ENCODE measurements at places on chromosomes 2 and 18. TPM values are rescaled to one million over a fixed set of nuclear protein-coding genes. Genes with fewer than 3 reads are reported as not detected.

Gene LRP2
- total RNA-seq: 5.7 TPM

Gene TMEM182
- 12.5 TPM for total RNA-seq

Gene PRKAG3
- total RNA-seq: not detected

Gene IGFBP2
- total RNA-seq: 242 TPM

Gene PASK
- total RNA-seq: 8.8 TPM

Gene KCNG2
- 0.23 TPM for total RNA-seq

Gene CD8B
- total RNA-seq: 0.17 TPM

Gene PJVK
- total RNA-seq: 2.3 TPM

Gene METTL4
- total RNA-seq: 13.9 TPM

Gene VAMP5
- 9.7 TPM for total RNA-seq

Gene CABLES1
- total RNA-seq: 8.9 TPM

Gene IGFBP5
- total RNA-seq: 2.3 TPM

Gene ELOA2
- not detected for total RNA-seq

Gene CYP26B1
- total RNA-seq: 1.8 TPM

Gene RGPD3
- 0.14 TPM for total RNA-seq

Gene RUFY4
- 0.08 TPM for total RNA-seq

Gene LYPD1
- total RNA-seq: 0.47 TPM

Gene C1D
- total RNA-seq: 15.8 TPM

Gene CYP27C1
- total RNA-seq: 0.05 TPM

Gene BCL2
- 3.9 TPM for total RNA-seq

Gene TRIP12
- total RNA-seq: 114 TPM

Gene NDUFV2
- 170 TPM for total RNA-seq

Gene CARF
- 4.3 TPM for total RNA-seq

Gene CYB5A
- total RNA-seq: 605 TPM

Gene TMEM178A
- 0.42 TPM for total RNA-seq

Gene SERPINB12
- not detected for total RNA-seq

Gene TDRD15
- total RNA-seq: 0.75 TPM

Gene SOCS6
- 10.4 TPM for total RNA-seq

Gene TUBA4B
- 0.08 TPM for total RNA-seq

Gene DQX1
- total RNA-seq: 1.0 TPM

Gene FHL2
- 4.7 TPM for total RNA-seq

Gene ERLEC1
- total RNA-seq: 28.8 TPM

Gene TRIM43
- total RNA-seq: not detected

Gene NBEAL1
- 12.0 TPM for total RNA-seq

Gene CTDP1
- total RNA-seq: 13.9 TPM

Gene PMAIP1
- 5.5 TPM for total RNA-seq

Gene EVA1A
- 45.7 TPM for total RNA-seq

Gene ANKRD23
- 1.4 TPM for total RNA-seq

Gene PIEZO2
- total RNA-seq: 7.2 TPM

Gene GAREM1
- total RNA-seq: 1.7 TPM

Gene PLEK
- 40.6 TPM for total RNA-seq

Gene CFC1
- total RNA-seq: not detected

Gene STPG4
- total RNA-seq: not detected

Gene SMAD4
- total RNA-seq: 65.3 TPM
